Natural killer cell treated with Interleukin-12 subunit alpha and Interleukin-12 subunit beta and Interleukin-15 and Interleukin-18, amount 100 ng/mL, for 72 hours (primary cell): ENCODE measurements at places on chromosomes 7 and 10.

DNA sequence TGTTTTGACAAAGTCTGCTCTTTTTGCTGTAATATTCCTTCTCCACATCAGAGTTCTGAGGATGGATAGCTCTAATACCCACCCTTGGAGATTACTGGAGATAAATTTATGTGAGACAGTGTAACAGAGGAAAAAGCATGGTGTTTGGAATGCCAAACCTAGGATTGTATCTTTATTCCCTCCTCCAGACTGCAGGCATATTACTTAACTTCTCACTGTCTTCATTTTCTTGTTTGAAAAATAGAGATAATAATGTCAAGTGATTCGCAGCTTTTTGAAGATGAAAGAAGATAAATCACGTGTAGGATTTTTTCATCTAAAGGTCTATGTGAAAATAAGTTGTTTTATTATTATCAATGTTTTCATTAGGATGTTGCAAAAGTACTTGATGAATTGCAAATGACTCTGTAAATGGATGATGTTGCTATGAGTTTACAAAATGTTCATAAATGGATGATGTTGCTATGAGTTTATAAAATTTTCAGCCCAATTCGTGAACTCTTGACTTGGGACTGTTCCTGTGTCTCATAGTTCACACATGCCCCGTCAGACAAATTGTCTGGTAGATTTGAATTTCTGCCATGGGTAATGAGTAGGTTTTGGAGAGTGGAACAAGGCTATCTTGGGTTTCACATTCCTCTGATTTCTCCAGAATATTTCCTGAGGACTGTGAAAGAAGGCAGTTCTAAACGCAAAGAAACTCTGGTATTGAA lies 113.1 kb upstream of the IGFBP3 start:
- no peak for DNase-seq

DNA sequence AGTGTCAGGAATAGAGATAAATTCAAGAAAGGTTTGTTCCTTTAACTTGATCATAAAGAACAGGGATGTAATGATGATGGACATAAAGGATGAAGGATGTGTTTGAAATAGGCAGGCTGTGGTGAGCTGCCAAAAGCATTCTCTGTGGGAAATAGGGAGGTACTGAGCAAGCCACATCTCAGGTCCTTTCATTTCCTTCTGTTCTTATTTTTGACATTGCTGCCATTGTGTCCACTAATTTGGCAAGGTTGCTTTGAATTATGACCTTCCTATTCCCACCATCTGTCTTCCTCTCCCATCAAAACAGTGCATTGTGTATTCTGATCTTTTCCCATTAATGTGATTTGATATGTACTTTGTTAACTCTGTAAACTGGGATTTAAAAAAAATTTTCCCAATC lies 9.4 kb downstream of the SCRN1 start:
- no peak for DNase-seq

DNA sequence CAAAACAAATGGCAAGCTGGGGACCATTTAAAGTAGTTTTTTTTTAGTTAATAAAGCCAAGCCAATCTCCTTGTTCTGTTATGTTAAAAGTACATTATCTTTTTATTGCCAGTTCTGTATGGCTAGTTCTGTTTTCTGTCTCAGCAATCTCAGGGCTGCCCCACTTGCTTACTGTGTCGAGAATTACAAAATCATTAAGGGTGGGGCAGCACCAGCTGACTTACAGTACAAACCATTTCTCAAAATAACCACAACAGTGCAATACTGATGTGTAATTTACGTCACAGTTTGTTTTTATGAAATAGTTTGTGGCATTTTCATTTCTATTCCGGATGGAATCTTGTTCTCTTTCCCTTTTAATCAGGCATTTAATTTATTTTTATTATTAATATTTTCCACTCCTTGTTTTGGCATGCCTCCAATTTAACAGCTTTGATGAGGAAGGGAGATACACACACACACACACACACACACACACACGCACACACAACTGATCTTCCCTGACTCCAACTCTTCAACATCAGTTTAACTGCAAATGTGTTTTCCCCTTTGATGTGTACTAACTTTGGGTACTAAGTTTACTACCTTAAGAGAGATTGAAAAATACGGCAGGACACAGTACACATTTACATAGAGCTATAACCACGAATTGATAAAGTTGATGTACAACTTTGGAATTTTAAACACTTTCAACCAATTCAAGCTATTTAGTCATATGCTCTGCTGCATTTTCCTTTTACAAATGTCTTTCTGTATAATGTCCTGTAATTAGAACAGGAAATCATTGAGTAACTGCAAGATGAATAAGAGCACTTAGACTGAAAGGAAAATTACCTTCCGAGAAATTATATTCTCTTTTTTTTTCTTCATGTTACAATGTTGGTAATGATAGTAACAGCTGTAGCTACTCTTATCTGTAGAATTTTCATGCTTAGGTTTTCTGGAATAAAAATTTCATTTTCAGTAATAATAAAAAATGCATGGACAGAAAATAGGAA lies 91.5 kb downstream of the ARID5B start:
- peak; percentile 77 for DNase-seq

- peak; percentile 57 for DNase-seq
These were observed at the start of gene COL13A1 for GRCh38 chr10:69801434-69802315. Gene COL13A1 (plus strand): TSS chr10:69801906. CDS start chr10:69802424, 518 bp downstream.

- no peak for DNase-seq
These were observed 255.6 kb upstream of the HABP2 start for GRCh38 chr10:113297226-113297625.

DNA sequence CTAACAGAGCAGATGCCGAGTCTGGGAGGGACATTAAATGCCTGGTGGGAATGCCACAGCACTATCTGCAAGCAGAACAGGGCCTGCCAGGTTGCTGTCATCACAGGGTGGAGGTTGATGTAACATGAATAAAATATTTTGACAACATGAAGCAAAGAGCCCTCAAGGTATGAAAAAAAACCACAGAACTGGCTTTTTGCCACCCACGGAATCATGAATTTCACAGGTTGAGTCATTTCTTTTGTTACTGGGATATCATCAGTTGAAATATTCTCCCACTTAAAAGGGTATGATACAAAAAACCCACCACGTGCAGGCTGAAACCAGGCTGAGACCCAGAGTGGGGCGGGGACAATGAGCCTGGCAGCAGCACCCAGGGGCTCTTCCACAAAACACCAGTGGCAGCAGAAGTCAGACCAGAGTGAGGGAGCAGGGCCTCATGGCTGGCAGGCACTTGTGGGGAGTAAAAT lies 220.1 kb downstream of the TNS3 start:
- DNase-seq: no peak

DNA sequence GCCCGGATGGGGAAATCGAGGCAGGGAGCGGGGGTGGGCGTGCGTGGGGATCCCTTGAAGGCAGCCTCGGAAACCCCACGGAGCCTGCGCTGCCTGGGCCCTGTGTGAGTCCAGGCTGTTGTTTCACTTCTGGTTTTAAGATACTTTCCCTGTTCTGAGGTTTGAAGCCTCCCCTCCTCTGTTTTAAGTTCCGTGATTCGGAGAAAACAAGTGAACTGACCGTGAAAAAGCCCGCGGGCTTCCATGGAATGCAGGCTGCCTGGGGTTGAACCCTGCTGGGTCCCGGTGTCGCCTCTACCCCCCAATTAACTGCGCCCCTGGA lies 401 bp downstream of the LRRC27 start:
- no peak for DNase-seq

DNA sequence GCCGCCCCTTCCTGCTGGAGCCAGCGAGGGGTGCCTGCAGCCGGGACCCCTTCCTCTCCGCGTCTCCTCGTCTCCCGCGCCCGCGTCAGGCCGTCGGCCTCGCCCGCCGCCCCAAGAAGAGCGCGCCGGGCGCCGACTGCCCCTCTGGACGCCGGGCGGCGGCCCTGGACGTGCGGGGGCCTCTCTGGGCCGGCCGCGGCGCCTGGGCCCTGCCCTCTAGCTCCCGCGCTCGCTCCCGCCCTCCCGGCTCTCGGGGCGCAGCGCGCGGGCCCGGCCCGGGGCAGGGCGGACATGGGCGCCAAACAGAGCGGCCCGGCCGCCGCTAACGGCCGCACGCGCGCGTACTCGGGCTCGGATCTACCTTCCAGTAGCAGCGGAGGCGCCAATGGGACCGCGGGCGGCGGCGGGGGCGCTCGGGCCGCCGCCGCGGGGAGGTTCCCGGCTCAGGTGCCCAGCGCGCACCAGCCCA lies 704 bp downstream of the ZNRF2 start:
- peak; percentile 65 for DNase-seq

- DNase-seq: no peak
These were observed 2.6 kb downstream of the NKX6-2 start for GRCh38 chr10:132783165-132783939.

- no peak for DNase-seq
These were observed 4.5 kb downstream of the GRID1 start for GRCh38 chr10:86362129-86362527.

- DNase-seq: no peak
These were observed 116.2 kb downstream of the BAMBI start for GRCh38 chr10:28793482-28793881.

DNA sequence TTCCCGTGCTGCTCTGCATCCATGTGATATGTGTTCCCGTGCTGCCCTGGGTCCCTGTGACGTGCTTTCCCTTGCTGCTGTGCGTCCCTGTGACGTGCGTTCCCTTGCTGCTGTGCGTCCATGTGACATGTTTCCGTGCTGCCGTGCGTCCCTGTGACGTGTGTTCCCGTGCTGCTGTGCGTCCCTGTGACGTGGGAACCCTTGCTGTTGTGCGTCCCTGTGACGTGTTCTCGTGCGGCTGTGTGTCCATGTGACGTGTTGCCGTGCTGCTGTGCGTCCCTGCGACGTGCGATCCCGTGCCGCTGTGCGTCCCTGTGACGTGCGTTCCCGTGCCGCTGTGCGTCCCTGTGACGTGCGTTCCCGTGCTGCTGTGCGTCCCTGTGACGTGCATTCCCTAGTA lies 45.8 kb downstream of the WDR37 start:
- no peak for DNase-seq

DNA sequence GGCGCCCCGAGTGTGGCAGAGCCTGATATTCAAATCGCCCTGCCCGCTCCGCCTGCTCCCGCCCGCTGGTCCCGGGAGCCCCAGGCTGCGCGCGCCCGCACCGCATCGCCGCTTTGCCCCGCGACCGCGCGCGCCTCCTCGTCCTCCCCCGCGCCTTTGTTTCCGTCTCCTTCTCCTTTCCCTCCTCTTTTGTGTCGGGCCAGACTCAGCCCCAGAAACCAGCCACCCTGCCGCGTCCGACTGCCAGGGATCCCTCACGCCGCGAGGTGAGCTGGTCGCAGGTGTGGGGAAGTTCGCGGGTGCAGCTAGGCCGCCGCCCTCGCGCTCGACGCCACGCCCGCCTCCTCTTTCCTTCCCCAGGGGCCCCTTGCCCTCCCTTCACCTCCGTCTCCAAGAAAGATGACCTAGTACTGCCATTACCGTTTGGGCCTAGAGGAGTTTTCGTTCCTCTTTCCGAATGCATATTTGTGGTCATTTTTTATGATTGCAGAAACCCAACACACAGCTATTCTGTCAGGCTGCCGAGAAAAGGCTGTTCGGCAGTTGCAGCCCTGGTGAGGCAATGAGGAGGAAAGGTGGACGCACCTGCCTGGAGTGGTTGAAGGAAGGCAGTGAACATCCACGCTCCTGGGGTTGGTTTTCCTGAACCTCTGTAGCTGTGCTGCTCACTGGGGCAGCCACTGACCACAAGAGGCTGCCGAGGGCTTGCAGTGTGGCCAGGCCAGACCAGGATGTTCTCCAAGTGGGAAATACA lies 107.3 kb downstream of the SNX10 start:
- no peak for DNase-seq

DNA sequence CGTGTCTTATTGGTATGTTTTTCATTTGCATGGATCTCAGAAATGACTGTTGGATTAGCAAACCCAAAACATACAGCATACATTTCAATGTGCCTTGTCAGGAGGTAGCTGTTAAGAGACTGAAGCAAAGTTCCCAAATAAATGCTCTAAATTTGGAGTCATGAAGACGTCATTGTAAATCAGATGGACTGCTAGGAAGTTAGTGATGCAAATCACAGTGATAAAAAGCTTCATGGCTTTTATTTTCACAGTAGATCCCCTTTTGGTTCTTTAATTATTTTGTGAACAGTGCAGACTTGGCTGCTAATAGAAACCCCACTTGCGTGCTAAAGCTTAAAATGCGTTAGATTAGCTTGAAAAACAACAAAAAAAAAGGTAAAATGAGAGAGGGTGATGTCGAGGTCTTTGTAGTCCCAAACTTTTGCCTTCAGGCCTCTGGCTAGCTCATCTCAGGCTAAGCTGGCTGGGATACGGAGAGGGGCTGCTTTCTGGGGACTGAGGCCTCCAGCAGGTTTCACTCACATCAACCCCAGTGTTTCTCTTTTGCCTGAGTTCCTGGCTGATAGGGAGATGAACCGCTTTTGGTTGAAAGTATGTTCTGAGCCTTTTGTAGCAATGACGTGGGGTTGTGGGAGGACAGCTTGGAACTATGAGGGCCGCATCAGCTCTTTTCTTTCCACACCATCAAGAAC lies 107.1 kb upstream of the CDCA7L start:
- DNase-seq: no peak

DNA sequence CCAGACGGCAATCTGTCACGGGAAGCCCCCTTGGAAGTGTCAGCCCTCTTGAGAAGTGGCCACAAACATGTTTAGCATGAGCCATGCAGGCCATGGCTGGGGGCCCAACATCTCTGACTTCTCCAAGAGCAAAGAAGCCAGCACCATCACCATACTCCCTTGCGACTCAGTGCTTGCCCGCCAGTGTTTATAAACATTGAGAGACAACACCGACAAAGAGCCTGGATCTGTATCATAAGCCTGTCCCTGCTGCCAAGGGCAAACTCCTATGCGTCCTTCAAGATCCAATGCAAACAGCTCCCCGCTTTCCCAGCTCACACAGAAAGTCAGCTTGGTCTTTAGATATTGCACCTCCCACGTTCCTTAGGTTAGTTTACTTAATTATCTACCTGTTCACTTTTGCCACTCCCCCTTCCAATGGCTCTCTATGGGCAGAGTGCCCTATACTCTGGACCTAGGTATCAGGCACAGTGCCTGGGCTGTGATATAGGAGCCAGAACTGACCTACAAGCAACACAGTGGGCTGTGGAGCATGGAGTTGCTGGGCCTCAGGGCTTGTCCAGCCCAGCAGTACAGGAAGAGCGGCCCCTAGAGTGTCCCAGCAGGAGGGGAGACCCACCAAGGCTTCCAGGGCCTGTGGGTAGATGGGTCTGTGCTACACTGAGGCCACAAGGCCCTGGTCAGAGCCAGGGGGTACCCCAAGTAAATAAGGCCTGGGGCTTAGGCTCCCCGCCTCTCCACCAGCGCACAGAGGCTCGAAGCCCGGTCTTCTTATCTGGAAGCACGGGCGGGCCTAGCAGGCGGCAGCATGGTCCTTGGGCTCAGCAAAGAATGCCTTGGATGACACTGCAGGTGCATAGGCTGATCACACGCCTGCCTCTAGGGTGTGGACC lies 37.7 kb downstream of the CAMK2B start:
- DNase-seq: no peak

- no peak for DNase-seq
These were observed 1.8 kb upstream of the MICALL2 start for GRCh38 chr7:1460821-1461645.

- no peak for DNase-seq
These were observed 34.2 kb upstream of the NCAPG2 start for GRCh38 chr7:158738841-158739240.

GRCh38 chr7:95609277-95609971 lies 13.1 kb upstream of the PDK4 start:
- no peak for DNase-seq

- DNase-seq: no peak
These were observed 28.9 kb downstream of the GNA12 start for GRCh38 chr7:2814946-2815874.
